Fibroblast of skin of left quadriceps (primary cell): ENCODE measurements at places on chromosomes 11 and 22.

- no peak for DNase-seq
Measured at GRCh38 chr22:38465673-38466490, 2.0 kb upstream of the KDELR3 start.

DNA sequence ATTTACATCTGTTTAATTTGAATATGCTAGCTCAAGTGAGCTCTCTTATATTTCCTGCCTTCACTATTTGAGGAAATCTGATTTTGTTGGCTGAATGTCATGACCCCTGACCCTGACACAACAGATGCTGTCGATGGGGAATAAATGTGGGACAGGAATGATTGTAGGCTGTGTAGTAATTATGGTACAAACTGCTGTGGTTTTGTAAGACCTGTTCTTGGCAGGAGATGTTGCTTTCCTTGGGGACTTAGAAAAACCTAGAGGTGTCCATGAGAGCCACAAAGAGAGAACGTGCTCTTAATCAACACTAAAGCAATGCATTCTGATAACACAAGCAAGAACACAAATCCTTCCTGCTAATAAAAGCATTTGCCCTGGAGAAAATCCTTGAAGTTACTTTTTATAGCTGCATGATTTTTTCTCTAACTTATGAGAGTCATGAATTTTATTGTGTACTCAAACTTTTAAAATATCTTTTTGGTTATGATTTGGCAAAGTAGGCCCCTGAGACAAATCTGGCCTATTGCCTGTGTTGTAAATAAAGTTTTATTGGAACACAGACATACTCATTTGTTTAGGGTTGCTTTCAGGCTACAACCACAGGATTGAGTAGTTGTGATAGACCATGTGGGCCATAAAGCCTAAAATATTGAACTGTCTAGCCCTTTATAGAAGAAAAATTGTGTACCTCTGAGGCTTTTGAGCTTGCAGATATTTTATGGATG is 90.2 kb downstream of the DDX10 start:
- peak; percentile 36 for DNase-seq

- no peak for DNase-seq
Measured at GRCh38 chr11:124167826-124168231, 15.3 kb upstream of the OR10D3 start.

DNA sequence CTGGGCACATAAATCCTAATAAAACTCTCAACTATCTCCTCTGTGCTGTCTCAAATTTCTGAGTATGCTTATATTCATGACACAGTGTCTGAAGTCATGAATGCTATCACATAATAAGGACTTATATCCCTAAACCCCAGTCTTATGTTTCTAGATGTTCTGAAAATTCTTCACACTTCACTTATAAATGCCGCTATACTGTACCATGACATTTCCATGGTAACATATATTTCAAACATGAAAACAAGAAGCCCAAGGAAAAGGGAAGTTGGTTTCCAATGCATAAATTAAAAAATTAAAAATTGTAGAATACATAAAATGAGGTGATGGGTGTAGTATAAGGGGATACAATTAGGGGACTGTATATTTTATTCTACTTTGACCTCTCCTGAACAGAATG is 11.7 kb downstream of the GVQW3 start:
- no peak for DNase-seq

DNA sequence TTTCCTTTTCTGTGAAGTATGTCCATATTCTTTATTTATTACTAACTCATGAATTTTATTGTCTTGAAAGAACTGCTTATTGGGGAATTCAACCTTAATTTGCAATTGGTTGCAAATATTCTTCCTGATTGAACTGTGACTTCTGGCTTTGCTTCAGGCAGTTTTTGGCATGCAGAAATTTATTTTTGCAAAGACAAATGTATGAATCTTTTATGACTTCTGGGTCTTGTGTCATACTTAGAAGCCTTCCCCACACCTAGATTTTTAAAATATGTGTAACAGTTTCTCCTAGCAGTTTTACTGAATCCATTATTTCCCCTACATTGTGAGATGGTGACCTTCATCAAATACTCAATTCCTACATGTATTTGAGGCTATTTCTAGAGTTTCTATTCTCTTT is 12.3 kb downstream of the MRE11 start:
- no peak for DNase-seq

- DNase-seq = no peak
Measured at GRCh38 chr11:33716243-33716642, 15.6 kb upstream of the C11orf91 start.

DNA sequence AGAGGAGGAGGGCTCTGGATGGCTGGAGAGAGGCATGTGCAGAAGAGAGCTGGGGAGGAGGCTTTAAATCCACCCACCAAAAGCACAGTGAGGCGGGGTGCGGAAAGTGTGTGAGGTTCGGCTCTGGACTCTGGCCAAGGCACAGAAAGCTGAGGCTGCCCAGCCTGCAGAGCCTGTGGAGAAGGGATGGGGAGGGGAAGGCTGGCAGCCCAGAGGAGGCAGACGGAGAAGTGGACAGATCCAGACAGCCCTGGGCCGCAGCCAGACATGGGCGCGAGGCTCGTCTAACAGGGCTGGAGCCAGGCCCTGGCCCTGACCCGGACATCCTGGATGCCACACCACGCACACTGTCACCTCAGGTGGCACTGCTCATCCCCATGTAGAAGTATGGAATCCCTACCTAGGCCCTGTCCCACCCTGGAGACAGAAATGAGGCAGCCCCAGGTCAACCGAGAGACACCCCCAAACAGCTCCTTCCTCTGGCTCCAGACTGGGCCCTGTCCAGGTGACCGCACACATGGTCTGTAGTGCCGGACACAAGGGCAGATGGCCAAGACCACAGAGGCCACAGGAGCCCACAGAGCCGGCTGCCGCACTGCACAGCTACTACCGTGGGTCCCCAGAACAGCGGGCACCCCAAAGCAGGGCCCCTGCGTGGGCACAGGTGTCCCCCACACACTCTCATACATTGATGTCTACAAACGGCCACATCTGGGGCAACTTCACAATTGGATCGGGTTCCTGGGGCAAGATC is 16.6 kb upstream of the MOB2 start:
- no peak for DNase-seq

DNA sequence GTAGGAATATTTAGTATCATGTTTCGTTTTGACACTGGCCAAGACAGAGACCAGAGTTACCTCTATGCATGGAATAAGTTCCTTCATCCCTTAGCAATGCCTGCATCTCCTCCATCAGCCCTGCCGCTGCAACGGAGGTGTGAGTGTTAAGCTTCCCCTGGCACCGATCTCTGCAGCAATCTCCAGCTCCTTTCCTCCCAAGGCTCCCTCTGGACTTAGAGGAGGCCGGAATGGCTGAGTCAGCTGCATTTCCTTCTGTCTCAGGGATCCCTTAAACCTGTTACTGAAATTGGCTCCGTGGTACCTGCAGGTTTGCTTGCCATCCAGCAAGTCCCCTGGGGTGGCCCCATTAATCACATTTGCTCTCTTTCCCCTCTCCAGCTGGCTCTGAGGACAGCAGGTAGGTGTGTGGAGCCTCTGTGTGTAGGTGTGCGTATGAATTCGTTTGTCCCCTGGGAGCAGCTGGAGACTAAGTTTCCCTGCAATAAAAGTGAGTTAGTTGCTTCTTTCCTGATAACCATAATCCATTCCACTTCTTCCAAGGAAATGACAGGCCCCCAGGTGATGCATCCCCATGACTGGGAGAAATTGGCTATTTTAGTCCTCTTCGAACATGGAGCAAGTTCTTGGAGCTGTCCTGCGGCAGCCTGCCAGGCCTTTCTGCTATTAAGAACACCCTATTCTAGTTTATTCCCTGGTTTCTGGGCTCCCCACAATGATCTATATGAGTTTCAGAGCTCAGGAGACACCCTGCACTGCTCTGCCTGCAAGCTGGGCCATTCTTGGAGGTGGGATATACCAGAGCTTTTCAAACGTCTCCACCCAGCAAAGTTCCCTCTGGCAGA is 457.2 kb upstream of the CADM1 start:
- DNase-seq = no peak
